ENCODE measurements at places on chromosomes 4 and X.

DNA sequence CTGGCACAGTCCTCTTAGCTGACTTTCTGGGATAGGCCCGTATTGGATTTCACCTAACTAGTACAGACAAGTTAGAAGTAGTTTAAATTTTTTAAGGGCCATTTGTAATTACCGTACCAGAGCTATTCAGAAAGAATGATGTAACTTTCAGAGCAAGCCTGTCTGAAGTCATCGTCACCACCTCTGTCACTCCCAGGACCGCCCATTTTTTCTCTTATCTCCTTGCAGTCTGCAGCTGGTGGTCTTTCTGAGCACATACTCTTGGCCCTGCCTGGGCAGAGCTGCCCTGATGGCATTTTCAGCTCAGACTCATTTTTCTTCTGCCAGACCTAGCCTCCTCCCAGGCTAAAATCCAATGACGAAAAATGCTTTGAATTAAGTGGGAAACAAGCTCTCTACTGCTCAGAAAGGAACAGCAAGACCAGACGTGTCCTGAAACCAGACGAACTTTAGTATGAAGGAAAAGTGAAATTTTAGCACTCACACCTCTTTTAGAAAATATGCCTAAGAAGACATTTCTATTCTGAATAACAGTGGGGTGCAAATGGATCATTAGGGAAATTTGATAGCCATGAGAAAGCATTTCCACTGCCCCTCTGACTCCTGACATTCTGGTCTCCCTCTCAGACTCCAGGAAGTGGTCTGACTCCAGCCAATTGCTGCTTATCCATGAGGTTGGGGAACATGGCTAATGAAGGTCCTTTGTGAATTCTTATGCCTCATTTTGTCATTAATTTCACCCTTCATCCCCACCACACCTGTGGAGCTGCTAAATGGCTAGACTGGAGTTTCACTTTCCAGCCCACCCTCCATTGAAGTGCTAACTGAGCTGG lies 162.4 kb upstream of the GYPA start:
- no peak for DNase-seq

DNA sequence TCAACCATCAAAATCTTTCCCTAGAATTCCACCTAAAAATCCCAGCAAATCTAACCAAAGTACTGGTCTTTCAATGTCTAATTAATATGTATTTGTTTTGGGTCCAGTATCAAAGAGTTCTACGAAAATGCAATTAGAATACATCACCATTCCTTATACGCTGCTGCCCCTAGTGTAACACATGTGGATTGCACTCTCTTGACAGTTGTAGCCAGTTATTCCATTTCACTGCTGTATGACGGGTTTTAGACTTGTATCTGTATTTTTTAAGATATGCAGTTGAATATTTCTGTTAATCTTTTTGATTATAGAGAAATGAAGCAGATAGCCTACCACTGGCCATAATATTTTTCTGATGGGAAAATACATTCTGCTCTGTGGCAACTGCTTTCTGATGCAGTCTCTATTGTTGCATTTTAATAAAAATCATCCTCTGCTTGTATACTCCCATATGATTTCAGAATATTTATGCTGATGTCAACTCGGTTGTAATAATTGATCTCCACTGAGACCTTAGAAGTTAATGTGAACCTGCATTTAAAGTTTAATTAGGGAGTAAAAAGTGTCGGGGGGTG lies 17.1 kb upstream of the PAGE2B start:
- no peak for DNase-seq

- no peak for DNase-seq
Observed at GRCh38 chr4:156805696-156806095, 165.9 kb downstream of the PDGFC start.

DNA sequence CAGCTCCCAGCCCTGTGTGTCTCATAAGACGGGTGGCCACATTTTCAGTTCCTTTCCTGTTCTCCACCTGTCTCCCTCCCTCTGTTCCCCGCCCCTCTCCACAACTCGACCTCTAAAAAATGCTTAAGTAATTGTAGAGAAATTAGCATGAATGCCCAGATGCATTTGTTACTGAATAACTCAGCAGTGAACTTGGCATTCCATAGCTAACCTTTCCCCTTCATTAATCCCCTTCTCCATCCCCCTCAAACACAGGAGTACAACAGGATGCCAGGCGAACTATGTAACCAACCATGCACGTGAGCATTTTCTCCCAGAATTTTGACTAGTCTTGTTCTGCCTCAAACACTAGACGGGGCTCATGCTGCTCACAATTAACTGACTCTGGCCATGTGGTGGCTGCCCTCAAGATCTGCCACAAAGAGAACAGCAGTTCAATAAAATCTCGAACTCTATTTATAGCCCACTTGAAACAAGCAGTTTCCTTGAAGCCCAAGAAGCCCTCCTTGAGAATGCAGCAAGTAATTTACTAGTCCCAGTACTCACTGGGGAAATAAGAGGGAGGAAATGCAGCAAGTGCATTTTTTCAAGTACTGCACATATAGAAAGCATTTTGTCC lies 351.2 kb downstream of the ARHGAP24 start:
- DNase-seq = no peak

DNA sequence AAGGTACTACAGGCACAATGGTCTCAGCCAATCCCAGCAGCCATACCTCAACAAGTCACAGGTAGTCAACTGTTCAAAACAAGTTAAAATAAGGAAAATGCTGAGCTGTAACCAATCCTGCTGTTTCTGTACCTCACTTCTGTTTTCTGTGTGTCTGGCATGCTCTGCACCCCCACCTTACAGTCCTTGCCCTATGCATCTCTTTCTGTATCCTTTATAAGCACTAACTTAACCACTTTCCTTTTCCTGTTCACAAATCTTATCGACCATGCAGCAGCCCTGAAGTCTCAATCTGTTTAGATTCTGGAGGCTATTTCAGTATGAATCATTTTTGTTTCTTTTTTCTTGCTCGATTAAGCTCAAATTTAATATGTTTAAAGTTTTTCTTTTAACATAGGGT lies 12.5 kb upstream of the FAM13A start:
- DNase-seq = no peak

DNA sequence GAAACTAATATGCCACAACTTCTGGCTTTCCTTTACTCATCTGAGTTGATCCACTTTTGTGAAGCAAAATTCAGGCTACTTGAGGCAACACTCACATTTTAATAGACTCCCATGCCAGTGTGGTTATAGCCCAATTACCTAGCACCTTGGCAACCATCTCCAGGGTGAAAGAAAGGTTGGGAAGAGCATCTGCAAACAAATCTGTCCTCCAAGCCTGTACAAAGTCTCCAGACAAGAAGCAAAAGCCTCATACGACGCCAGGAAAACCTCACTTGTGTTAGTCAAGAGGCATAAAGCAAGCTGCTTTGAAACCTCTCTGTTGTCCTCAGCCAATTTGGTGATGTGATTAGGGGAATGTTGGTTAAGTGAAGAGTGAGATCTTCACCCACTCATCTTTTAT lies 246.6 kb downstream of the THOC2 start:
- DNase-seq = no peak

DNA sequence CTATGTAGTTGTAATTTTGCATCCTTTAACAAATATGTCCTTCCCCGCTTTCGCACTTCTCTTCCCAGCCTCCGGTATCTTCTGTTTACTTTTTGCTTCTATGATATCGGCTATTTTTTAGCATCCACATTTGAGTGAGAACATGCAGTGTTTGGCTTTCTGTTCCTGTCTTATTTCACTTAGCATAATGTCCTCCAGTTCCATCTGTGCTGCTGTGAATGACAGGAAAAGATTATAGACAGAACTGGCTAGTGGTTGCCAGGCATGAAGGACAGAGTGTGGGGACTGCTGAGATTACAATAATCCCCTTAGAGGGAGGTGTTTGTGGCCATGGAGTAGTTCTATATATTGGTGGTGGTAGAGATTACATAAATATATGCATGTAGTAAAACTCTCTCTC lies 588.6 kb downstream of the NLGN4X start:
- no peak for DNase-seq

- no peak for DNase-seq
Observed at GRCh38 chrX:71619986-71620385, 1.7 kb upstream of the CXCR3 start.

- DNase-seq = no peak
Observed at GRCh38 chrX:568311-568710, 62.3 kb upstream of the SHOX start.

DNA sequence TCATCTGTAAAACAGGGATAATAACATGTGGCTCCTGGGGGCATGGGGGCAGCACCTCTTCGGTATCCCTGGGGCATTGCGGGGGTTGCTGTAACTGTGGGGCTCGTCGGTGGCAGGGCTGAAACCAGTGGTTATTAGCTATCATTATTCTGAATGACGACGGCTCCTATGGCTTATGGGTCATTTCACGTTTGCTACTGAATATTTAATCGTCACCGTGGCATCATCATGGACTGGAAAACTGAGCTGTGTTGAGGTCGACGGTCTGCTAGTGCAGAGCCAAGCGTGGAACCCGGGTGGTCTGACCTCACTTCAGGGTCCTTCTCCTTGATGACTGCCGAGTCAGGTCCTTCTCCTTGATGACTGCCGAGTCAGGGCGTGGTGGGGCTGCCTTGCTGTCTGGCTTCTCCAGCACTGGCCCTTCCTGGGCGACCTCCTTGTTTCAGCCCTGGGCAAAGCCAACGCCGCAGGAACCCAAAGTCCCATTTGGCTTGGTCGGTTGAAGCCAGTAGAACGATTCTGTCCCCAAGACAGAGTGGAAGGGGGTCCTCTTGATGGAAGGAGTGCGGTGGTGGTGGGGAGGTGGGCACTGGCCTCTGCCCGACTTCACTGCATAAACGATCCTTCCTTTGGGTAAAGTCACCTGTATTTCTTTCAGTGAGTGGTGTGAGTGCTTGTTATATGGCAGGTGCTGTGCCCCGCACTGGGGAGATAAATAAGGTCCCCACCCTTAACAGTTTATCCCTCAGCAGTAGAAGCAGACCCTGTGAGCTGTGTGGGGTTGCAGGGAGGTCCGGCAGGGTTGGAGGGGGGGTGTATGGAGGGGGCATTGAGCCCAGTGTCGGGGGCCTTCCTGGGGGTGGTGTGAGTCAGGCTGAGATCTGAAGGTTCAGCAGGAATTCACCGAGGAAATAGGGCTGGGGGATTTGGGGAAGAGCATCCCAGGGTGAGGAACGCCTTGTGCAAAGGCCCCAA lies 40.8 kb downstream of the PSAPL1 start:
- DNase-seq = no peak

DNA sequence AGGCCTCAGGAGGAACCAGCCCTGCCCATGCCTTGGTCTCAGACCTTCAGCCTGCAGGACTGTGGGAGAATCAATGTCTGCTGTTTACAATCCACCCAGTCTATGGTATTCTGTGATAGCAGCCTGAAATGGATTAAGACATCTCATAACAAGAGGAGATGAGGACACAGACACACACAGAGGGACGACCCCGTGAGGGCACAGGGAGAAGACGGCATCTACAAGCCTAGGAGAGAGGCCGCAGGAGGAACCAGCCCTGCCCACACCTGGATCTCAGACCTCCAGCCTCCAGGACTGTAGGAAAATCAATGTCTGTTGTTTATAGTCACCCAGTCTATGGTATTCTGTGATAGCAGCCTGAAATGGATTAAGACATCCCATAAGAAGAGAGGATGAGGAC lies 3.3 kb downstream of the SLC25A6 start:
- DNase-seq = no peak

DNA sequence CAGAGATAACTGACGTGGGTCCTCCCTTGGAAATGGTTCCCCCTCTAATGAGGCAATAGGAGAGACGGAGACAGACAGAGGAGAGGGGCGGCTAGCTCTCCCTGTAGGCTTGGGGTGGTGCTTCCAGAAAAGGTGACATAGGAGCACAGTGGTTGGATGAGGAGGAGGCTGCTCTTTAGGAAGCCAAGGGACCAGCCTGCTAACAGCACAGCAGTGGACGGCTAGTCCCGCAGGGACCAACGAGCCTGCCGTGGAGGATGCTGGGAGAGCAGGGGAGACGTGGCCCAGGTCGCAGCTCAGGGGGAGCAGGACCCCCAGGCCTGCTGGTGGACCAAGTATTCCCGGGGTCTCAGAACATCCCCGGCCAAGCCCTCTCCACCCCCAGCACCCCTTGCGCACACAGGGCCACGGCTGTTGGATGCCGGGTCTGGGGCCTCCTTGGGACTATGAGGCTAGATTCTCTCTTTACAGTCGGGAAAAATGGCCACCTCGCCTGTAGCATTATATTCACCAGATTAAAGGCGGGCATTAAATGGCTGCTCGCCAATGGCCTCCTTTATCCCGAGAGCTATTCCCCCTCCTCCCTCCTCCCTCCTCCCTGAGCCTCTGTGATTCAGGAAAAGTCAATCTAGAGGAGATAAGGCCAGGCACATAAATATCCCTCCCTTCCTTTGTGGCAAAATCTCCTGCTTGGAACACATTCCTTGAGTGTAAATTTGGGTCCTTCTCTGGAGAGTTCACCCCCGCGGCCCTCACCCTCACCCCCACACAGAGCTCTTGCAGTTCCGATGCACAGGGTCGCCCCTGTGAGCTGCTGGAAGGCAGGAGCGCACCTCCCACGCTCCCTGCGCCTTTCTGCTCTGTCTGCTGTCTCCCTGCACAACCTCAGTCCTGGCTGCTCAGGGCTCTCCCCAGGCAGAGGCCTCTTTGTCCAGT lies 30.5 kb upstream of the NSG1 start:
- no peak for DNase-seq

DNA sequence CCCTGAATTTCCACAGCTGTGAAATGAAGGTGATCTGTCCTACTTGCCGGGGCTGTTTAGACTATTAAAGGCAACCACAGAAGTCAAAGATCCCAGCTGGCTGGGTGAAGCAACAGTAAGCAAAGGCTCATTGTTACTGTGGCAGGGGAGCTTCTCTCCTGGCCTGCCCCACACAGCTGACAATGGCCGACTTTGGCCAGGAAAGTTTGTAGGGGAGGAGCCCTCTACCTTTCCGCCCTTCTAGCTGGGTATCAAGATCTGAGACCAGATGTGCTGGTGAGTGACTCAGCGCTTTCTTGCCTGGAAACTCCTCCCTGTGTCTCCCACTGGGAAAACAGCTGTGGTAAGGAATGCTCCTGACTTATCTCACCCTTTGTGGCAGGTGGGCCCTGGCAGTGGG lies 21.1 kb downstream of the RASSF6 start:
- no peak for DNase-seq

- DNase-seq = peak; percentile 37
Observed at GRCh38 chr4:55372259-55372658, 23.5 kb upstream of the TMEM165 start.

DNA sequence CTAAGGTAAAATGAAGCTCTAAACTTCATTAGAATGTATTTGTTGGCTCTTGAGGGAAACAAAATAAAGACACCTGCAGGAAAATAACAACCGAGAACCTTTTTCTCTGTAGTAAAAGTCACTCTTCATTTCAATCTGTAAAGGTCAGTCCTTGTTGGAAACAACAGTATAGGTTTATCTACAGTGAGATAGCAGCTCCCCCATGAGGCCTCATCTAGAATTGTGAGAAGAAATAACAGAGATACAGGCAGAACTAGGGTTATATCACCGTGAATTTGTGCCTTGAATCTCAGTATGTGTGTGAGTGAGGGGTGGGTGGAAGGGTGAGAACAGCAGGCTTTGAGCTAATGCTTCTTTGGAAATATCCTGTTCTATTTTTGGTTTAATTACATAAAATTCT lies 107.8 kb upstream of the FMR1 start:
- no peak for DNase-seq

- DNase-seq = no peak
Observed at GRCh38 chrX:43003939-43004338, 226.0 kb upstream of the PPP1R2C start.

GRCh38 chrX:13043138-13043537 lies 1.3 kb downstream of the FAM9C start:
- DNase-seq = no peak

GRCh38 chr4:70365479-70365878 lies 4.9 kb downstream of the SMR3A start:
- no peak for DNase-seq
